ENCODE measurements at places on chromosomes 2 and 18. TPM values are rescaled to one million over a fixed set of nuclear protein-coding genes. Genes with fewer than 3 reads are reported as not detected.

CDH19 gene
- not detected for total RNA-seq

CTAGE1 gene
- total RNA-seq: 0.23 TPM

SULT1C2 gene
- total RNA-seq: not detected

ELOA2 gene
- not detected for total RNA-seq

IL36G gene
- not detected for total RNA-seq

TTC31 gene
- 14.1 TPM for total RNA-seq

- DNase-seq: no peak
Measured at GRCh38 chr2:173524256-173524955, 169.7 kb downstream of the CDCA7 start.

DNA sequence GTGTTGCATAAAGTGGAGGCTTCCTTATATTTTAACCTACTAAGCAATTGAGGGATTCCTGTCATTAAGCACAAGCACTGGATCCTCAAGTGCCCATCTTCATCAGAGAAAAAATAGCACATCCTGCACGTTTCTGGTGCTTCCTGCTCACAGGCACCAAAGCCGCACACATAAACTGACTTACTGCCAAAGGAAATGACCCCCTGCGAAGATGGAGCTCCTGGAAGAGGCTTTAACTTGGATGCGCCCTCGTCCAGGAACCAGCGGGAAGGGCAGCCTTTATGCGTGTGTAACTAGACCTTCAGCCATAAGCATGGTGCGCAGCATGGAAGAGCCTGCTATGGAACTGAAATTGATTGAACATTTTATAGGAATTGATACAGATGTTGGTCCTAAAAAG, 188.7 kb downstream of the FTCDNL1 start:
- no peak for DNase-seq

DNA sequence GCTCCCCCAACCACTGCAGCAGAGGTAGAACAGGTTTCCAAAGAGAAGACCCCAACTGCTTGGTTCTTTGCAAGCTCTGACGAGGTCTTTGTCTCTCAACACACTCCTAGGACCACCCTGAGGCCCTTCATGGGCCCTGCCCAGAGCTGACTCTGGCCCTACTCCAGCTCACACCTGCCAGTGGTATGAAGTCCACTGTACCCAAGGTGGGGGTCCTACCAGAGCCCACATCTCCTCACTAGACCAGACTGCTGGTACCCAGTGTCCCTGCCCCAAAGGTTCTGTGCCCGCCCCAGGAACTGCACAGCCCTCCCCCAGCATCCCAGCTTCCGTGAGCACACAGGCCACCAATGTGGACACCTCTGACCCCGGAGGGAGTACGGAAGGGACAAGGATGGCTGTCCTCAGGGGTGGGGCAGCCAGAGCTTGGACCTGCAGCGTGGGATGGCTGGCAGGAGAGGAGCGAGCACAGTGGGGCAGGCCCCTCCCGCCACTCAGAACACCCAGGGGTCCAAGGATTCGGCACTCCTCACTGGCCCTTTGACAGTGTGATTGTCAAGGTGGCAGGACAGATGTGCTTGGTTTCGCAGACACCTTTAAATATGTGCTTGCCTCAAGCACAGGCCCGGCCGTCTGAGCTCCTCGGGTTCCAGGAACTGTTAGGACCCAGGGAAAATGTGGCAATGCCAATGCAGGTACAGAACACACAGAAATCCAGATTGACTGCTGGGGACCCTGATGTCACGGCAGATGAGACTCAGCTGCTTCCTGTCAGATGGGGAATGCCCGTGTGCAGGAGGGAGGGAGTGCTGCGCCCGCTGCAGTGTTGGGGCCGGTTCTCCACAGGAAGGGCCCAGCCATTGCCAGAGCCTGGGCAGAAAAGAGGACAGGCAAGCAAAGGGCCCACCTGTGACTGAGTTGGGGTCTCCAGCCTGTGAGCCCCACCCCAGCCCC, 51.2 kb downstream of the MTERF4 start:
- no peak for DNase-seq

DNA sequence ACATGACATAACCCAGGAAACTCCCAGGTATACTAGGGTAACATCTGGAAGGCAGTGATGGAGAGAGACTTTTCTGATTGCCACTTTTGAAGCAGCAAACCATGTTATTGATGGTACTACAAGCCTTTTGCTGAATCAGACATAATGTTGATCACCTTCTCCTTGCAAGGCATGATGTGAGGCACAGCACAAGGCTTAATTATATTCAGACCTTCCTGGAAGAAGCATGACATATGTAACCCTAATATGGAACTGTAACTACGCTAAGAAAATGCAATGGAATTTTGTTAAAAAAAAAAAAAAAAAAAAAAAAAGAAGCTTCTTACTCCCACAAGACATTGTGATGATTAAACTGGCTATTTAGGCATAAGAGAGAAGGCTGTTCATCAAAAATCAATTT, 145.4 kb downstream of the ALK start:
- DNase-seq: no peak

- DNase-seq: no peak
Measured at GRCh38 chr2:23323917-23324680, 60.9 kb upstream of the KLHL29 start.

- DNase-seq: no peak
Measured at GRCh38 chr2:226800941-226801784, 1.5 kb upstream of the IRS1 start.

DNA sequence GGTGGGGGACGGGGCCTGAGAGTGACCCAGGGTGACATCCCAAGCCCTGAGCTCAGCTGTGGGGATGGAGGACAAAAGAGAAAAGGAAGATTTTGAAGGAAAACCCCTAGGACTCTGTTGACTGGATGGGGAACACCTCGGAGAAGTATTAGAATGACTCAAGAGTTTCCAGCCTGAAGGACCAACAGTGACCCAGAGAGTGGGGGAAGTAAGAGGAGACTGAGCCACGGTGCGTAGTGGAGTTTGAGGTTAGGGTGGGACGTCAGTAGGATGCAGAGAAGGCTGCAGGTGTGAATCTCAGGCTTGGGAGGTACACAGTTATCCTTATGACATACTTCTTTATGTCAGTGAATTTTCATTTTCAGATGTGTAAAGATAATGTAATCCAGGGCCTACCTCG, 119.5 kb downstream of the NCK2 start:
- DNase-seq: no peak

Data from HFFc6 (cell line).